ENCODE measurements at places on chromosomes 6 and 20.

GRCh38 chr6:38445336-38445735 lies 194.4 kb downstream of the BTBD9 start:
- DNase-seq, result no peak

GRCh38 chr6:4666886-4667513 lies 109.2 kb upstream of the CDYL start:
- no peak for DNase-seq

- DNase-seq, result no peak
These were observed 65.0 kb downstream of the HDDC2 start for GRCh38 chr6:125236536-125237327.

DNA sequence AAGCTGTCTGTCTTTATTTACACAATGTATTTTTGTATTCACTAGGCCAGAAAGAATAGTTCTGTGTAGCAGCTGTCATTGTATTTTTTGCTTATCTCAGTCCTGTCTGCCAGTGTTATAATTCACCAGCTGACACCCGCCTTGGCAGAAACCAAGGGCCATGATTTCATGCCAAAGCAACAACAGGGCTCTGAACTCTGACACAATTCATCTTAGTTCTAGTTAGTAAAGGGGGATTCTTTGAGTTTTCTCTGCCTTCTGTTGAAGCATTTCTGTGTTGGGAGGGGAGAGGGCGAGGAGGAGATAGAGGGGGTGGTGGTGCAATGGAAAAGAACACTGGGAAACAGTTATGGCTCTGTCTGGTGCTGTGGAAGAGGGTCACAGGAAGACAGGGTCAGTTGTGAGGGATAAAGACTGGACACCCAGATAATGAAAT lies 684.6 kb upstream of the MARCKS start:
- no peak for DNase-seq

DNA sequence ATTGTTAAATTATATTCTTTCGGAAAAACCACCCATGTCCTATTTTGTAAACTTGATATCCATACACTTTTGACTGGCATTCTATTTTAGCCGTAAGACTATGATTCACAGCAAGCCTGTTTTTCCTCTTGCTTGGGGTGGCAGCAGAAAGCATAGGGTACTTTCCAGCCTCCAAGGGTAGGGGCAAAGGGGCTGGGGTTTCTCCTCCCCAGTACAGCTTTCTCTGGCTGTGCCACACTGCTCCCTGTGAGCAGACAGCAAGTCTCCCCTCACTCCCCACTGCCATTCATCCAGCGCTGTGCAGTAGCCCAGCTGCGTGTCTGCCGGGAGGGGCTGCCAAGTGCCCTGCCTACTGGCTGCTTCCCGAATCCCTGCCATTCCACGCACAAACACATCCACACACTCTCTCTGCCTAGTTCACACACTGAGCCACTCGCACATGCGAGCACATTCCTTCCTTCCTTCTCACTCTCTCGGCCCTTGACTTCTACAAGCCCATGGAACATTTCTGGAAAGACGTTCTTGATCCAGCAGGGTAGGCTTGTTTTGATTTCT lies 2.1 kb upstream of the ESR1 start:
- no peak for DNase-seq

DNA sequence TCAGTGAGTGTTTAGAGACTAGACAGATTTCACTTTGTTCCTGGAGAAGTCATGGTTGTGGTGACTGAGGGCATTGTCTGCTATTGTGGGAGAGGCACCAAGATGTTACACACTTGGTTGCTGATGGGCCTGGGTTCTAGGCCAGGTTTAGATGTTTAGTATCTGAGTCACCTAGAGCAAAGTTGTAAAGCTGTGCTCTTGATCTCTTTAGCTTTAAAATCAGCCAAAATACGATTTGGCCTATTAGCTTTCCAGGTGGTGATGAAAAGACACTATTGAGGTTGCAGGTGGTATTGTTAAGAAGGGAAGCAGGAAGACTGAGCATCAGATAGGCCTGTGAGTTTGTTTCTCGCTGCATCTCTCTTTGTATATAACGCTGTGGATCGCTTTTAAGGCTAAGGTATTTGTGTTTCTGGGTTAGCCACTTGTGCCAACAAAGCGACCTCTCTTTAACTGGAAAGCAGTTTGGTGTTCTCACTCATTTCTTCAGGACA lies 48.6 kb downstream of the FOXO3 start:
- no peak for DNase-seq

GRCh38 chr6:123213921-123214320 lies 217.9 kb downstream of the CLVS2 start:
- no peak for DNase-seq

- DNase-seq, result no peak
These were observed 240.1 kb upstream of the TBX18 start for GRCh38 chr6:85004361-85004995.

DNA sequence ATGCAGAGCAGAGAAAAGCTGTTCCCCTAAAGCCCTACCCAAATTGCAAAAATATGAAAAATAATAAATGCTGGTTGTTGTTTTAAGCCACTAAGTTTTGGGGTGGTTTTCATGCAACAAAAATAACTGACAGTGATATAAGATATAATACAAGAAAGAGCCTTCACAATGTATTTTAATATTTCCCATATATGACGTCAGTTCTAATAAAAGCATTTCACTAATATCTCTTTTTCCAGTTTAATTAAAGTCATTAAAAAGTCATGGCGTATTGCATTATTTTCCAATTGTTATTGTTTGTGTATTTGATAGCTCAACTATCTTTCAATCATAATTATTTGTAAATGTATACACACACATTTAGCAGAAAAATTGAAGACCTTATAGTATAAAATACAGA lies 134.7 kb upstream of the EPHA7 start:
- DNase-seq, result no peak

- DNase-seq, result no peak
These were observed 9.1 kb upstream of the GLYATL3 start for GRCh38 chr6:49490633-49491032.

DNA sequence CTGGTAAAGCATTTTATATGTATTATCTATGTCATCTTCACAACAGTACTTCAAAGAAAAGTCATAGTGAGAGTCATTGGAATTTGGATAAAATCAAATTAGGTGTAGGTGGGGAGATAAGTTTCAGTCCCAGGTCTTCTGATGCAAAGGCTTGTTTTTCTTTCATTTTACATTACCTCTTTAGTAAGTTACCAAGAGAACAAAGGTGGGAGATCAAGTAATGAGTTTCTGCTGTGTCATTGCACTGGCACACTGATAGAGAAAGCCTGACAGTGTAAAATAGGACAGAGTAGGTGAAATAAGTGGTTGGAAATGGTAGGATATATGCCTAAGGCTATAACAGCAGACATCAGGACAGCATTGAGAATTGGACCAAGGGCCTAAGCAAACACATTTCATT lies 250.4 kb downstream of the NKAIN2 start:
- no peak for DNase-seq

DNA sequence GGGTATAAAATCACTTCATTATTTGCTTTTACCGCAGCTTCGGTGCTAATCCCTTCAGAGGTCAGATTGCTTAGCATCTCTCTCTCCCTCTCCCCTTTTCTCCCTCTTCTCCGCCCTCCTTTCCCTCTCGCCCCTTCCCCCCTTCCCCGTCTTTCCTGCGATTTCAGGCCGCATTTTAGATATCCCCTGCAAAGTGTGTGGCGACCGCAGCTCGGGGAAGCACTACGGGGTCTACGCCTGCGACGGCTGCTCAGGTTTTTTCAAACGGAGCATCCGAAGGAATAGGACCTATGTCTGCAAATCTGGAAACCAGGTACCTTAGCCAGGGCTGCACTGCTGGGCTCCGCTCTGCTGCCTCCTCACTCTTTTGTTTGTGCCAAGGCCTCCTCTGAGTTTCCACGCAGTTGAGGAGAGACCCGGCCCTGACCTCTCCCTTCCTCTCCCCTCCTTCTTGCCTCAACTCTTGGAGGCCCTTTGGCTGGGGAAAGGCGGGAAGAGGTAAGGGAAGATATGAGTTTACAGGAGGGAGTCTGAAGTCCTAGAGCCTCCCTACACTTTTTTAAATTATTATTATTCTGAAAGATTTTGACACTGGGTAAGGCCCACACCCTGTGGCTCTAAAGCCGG lies 5.6 kb downstream of the NR2E1 start:
- DNase-seq, result no peak

DNA sequence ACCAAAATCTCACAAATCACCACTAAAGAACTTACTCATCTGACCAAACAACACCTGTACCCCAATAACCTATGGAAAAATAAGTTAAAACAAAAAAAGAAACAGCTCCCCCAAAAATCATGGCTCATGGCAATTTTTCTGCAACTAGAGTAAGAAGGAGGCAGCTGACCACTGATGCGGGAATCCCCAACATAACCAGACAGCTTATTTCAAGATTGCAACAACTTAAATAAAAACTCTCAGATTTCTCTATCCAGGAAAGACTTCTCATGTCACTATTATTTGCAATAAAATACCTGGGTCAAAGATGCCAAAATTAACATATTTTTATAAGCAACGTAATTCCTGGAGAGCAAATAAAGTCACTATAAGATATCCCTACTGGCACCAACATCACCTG lies 128.1 kb upstream of the LY86 start:
- DNase-seq, result no peak

GRCh38 chr6:72784071-72784470 lies 162.2 kb downstream of the KCNQ5 start:
- no peak for DNase-seq

- no peak for DNase-seq
These were observed 431 bp downstream of the LOC128125822 start for GRCh38 chr6:63572747-63573075.

DNA sequence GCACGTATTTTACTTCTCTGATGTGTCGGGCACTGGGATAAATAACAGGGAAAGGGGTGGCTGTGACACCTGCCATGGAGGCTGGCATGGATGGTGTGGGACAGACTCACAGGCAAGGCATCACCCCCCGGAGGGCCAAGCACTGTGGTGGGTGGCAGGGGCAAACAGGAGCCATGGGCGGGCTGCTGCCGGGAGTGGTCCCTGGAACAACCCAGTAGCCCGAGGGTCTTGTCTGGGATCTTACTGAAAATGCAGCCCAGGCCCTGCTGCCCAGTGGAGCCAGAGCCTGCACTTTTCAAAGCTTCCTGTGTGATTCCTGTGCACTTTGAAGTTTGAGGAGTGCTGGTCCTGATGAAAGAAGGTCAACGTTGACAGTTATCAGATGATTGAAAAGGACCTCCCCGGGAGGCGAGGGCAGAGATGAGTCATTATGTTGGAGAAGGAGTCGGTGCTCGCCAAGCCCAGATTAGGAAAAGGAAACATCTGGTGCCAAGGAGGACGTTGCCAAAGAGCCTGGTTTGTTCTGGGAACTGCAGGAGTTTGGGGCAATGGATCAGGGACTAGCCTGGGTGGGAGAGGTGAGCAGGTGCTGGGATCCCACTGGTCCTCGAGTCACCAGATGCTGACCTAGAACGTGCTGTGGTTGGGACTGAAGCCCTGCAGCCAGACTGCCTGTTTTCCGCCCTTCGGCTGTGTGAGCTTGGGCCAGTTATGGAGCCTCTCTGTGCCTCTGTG lies 130.0 kb upstream of the GGTLC1 start:
- no peak for DNase-seq

DNA sequence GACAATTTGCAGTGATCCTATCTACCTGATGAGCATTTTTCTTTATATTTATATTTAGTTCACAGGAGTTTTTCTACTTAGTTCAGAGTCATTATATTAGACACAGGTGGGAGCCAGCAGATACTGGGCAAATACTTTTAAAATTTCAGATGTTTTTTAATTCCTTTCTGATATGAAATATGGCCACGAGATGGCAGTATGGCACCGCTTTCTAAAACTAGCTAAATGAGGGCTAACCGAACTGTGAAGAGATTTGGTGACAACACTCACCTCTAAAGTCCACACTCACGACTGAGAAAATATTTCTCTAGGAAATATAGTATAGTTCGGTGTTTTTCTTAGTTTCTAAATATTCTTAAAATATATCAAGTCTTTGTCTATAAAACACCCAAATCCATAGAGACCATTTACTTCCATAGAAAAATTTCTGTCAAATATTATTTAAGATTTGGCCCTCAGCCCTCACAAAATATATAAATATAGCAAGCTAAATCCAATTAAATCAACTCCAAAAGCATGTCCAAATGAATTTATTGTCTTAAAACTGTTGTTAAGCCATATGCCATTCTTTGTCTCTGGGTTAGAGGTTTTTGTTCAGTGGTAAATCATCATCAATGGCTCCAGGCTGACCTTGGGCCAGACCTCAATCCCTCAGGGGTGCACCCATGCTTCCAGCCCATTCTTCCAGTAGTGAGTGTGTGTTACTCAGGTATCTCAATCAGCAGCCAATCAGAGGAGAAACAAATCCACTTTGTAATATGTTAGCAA lies 63.6 kb downstream of the HUS1B start:
- DNase-seq, result no peak

DNA sequence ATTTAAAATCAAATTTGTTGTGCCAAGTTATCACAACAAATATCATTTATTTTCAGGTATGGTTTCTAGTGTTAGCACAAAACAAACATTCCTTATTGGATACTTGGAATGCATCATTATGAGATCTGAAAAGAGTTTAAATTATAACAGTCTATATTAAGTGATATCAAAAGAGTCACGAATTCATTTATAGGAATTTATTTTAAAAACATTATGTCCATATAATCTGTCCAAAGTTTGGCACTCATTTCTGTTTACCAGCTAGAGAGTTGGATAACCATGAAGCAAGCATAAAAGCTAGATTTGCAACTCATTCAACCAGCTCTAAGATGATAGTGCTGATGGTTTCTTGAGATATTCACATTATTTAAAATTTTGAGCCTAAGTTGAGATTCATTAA lies 453.2 kb downstream of the DOK5 start:
- DNase-seq, result no peak

DNA sequence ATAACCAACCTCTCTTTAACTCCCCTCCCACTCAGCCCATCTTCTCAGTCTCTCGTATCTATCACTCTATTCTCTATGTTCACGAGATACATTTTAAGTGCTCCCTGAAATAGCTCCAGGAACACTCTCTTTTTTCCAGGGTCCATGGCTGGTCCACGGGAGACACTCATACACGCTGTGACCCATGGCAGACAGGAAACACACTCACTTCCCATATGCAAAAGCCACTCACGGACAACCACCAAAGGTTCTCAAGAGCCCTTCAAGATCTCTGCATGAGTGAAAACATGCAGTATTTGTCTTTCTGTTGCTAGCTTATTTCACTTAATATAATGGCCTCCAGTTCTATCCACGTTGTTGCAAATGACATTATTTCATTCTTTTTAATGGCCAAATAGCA lies 71.4 kb upstream of the PCSK2 start:
- no peak for DNase-seq

- DNase-seq, result peak; percentile 45
These were observed 154.1 kb downstream of the CD24 start for GRCh38 chr6:106820412-106820852.

DNA sequence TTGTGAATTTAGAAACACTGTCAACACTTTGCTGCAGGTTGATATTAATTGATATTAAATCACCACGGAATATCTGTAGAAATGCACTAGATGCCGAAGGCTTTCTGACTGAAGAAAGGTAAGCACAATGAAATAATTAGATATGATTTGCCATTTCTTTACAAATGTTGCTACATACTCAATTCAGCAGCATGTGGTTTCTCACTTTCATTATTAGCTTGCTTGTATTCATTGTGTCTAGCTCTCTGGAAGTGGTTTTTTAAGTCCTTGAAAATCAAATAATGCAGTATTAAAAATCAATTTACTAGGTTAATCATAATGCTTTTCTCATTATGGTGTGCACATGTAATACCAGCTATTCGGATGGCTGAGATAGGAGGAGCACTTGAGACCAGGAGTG lies 231.3 kb upstream of the MARCKS start:
- no peak for DNase-seq
